Activated CD4-positive, alpha-beta T cell treated with anti-CD3 and anti-CD28 coated beads, Interleukin-2, amount 50 U/mL, for 1 hour (primary cell): ENCODE measurements at places on chromosomes 12 and 14.

DNA sequence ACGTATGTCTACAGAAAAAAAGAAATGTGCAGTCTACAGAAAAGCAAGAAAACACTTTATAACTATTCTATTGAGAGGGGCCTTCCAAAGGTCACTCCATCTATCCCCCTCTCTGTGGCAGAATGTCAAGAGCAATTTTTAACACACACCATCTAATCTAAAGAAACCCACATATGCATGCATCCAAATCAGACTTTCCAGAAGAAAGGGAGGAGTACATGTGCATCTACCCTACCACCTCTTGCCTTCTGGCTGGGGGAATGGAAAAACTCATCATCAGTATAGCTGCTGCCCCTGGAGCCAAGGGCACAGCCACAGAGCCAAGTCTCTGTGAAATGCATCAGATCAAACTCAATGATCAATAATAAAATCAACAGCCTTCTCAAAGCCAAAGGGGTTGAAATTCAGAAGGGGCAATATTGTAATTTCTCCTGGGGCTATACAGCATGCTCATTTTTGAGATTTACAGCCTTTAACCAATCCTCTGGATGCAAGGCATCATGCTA is 63.9 kb downstream of the ANO2 start:
- no peak for DNase-seq

DNA sequence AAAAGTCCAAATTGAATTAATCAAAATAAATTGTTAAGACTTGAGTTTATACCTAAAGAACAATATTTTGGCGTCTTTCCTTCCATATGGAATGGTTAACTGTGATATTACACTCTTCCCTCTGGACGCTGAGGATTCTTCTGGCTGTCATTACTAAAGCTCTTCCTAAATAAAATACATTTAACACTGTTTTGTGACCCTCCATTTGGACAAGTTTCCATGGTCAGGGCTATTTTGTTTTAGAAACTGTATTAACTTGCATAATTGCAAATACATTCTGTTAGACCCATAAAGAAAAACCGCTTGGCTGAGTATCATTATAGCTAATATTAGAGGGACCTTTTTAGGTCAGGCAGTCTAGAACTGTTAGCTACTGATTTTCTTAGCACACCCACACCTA is 87.4 kb downstream of the NAV3 start:
- DNase-seq: no peak

GRCh38 chr12:71719647-71720370 is 33.9 kb downstream of the TMEM19 start:
- no peak for DNase-seq

DNA sequence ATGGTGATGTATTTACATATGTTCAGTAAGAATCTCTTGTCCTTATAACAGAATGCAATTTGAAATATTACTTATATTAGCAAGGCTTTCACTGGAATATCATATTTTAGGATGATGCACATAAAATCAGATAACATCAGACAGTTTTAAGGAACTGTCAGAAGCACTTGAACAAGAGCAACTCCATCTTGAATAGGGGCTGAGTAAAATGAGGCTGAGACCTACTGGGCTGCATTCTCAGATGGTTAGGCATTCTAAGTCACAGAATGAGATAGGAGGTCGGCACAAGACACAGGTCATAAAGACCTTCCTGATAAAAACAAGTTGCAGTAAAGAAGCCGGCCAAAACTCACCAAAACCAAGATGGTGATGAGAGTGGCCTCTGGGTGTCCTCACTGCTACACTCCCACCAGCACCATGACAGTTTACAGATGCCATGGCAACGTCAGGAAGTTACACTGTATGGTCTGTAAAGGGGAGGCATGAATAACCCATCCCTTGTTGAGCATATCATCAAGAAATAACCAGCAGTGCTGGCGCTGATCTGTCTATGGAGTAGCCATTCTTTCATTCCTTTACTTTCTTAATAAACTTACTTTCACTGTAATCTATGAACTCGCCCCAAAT is 27.6 kb upstream of the ETV6 start:
- peak; percentile 12 for DNase-seq

DNA sequence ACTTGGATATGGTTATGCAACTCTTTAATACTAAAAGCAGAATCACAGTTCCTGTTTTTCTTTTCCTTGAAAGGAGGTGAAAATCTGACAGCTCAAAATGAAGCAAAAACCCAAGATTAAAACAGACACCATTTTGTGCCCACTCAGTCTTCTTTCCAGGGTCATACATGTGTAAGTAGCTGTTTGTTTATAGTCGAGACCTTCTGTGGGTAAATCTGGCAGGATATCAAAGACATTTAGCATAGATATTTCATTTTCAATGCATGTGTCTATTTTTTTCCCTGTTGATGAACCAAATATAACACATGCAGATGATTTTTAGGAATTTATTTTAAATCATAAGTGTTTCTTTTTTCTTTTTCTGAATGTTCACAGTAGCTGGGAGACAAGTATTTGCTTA is 398.8 kb downstream of the FOXG1 start:
- no peak for DNase-seq

DNA sequence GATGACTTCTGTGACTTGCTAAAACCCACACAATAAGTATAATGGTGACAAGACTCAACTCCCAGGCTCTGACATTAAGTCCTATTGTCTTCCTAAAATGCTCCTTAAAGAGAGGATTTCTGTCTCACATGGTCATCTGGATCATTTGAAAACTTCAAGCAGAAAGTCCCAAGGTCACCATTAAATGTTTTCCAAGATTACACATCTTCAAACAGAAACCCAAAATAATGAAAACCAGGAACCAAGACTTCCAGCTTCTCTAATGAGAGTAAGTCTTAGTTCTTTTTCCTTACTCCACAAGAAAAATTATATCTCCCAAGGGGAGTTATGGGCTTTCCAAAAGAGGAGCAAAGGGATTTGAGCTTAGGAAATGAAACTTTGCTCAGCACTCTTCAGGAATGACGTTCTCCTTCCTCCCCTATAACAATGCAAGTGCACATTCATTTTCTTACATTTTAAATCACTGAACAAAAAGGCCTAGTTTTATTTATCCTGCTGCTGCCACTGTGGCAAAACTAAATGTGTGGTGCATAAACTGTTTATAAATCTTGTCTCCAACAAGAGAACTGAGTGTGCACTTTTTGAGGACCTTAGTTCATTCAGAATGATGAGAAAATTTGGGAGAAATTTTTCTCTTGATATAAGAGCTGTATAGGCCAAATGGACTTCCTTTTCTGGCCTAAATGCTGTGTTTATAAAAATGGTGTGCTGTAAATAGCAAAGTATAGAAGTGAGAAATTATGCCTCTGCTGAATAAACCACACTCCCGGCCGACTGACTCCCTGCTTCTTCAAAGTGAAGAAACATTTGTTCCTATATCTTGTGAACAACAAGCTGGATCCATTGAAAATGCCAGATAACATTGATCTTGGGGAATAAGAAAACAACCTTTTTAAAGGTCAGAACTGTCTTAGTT is 148.4 kb upstream of the PLEKHG7 start:
- no peak for DNase-seq

DNA sequence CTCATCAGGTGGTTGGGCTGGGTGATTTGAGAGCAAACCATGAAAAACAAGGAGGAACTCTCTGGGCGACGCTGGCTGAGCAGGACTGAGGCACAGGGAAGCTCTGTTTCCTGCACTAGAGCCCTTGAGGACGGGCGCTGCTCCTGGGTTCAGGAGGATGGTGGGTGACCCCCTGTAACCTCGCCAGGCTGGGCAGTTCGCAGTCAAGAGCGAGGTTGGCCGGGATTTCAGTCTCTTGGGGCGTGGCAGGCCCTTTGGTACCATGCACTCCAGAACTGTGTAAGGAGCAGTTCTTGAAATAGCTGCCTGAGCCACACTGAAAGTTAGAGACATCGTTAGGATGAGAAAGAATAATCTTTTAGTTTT is 202.2 kb downstream of the TSPAN9 start:
- no peak for DNase-seq

DNA sequence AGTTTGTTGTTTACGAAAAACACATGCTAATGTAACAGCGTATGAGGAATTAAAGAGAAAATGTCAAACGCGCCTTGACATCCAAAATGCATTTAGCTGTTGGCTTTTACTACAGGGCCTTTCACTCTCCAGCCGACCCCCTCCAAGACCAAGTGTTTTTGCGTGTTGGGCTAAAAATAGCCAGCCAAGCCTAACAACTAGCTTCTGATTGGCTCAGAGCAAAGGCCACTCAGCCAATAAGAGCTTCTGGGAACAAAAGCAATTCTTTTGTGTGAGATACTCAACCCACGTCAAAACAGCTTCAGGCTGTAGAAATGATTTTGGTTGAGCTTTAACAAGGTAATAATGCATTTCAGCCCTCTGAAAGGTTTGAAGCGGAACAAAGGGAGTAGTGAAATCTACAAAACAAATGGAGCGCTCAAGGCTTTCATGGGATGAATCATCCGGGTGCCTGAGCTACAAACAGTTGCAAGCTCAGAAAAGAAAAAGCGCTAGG is 198.7 kb upstream of the DCN start:
- DNase-seq: no peak

DNA sequence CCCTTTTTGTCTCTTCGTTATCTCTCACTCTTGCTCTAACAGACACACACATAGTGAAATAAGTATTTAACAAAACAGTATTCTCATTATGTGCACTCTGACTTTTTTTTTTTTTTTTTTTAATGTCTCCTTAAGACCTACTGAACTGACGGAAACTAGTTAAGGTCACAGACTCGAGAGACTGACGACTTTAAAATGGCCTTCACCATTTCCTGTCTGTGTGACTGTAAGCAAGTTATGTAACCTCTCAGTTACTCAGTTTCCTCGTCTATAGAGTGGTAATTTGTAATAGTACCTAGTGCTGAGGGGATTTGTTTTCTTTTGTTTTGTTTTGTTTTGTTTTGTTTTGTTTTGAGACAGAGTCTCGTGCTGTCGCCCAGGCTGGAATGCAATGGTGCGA is 284.8 kb downstream of the FBXL14 start:
- DNase-seq: no peak

GRCh38 chr14:45838597-45838996 is 585.6 kb upstream of the MIS18BP1 start:
- DNase-seq: no peak

GRCh38 chr12:51323966-51324895 is at the start of gene BIN2:
Gene BIN2, minus strand, starts transcription at chr12:51324174. Its CDS starts 72 bp downstream, at chr12:51324102.
- peak; percentile 53 for DNase-seq

GRCh38 chr12:29167445-29167844 is 18.4 kb downstream of the FAR2 start:
- no peak for DNase-seq

DNA sequence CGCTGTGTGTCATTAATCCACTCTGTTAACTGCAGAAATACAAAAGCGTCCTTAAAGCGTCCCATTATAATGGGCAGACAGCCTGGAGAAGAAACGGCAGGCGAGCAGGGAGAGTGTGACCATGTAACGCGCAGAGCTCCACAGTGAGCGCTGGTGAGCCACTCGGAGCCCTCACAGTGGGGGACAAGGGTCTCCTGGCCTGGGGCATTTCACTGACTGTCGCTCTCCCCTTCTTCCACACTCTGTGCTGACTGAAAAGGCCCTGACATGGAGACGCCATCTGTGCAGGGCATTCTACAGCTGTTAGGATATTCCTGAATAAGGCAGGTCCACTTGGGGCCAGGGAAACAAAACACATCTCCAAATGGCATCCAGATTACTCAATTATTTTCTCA is 24.2 kb downstream of the CCDC92 start:
- DNase-seq: no peak

- no peak for DNase-seq
Observed at GRCh38 chr12:88206601-88207000, 64.5 kb downstream of the TMTC3 start.

DNA sequence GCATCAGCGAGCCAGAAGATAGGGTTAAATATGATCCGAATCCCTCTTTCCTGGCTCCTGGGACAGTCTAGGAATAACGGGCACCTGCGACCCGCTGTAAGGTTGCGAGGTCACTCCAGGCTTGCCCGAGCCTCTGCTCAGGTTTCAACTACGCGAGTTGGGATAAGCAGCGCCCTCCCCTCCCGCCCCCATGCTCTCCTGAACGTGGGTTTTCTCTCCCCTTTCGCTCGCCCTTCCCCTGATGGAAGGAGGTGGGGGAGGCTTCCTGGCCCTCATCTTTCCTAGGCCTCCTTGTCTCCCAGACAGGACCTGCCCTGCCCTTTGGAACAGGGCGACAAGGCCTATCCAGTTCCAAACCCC is 753 bp upstream of the ATP5MC2 start:
- peak; percentile 8 for DNase-seq

DNA sequence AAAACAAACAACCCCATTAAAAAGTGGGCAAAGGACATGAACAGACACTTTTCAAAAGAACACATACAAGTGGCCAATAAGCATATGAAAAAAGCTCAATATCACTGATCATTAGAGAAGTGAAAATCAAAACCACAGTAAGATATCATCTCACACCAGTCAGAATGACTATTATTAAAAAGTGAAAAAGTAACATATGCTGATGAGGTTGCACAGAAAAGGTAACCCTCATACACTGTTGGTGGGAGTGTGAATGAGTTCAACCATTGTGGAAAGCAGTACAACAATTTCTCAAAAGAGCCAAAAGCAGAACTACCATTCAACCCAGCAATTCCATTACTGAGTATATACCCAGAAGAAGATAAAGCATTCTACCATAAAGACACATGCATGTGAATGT is 18.2 kb downstream of the PDE6H start:
- DNase-seq: no peak

GRCh38 chr12:6613015-6613775 is 6.0 kb upstream of the CHD4 start:
- no peak for DNase-seq

DNA sequence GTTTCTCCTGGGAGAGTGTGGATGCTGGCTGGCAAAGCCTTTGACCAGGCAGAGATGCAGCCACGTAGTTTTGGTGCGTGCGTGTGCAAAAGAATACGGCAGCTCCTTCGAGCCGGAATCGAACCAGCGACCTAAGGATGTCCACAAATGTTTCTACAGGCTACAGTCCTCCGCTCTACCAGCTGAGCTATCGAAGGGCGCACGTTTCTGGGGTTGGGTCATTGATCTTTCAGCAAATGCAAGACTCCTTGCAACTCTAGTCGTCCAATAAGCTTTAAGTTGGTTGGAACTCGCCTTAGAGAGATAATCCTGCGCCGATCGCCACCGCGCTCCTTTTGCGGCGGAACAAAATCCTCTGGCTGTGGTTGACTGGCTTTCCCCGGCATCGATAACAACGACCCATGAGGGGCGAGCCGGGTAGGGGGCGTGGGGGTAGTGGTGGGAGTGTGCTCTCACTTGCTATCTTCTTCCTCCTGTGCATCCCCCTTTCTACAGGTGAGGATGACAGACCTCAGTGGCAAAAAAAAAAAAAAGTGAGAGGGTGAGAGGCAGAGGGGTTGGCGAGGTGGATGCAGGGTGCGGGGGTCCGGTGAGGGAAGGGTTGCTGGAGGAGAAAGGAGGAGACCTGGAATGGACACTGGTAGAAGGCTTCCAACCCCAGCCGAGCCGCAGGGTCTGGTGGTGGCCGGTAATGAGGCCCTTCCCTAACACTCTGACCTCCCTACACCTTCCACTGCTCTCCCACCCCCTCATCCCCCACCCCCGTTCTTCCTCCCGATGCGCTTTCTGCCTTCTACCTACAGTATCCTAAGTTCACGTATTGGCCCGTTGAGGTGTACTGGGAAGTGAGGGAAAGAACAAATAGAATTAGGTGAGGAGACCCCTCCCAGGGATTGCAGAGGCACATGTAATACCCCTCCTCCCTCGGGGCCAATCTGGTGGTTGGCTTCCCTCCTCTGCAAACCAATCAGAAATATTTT is 11.8 kb upstream of the OR6S1 start:
- DNase-seq: peak; percentile 41

- DNase-seq: no peak
Observed at GRCh38 chr12:93191423-93191822, 186.3 kb upstream of the NUDT4 start.
